ENCODE measurements at places on chromosomes 7 and 10.

GRCh38 chr7:47520406-47520805 is 61.5 kb downstream of the TNS3 start:
- DNase-seq, result no peak

- DNase-seq, result no peak
Measured at GRCh38 chr7:148986742-148987009, 41.6 kb downstream of the PDIA4 start.

DNA sequence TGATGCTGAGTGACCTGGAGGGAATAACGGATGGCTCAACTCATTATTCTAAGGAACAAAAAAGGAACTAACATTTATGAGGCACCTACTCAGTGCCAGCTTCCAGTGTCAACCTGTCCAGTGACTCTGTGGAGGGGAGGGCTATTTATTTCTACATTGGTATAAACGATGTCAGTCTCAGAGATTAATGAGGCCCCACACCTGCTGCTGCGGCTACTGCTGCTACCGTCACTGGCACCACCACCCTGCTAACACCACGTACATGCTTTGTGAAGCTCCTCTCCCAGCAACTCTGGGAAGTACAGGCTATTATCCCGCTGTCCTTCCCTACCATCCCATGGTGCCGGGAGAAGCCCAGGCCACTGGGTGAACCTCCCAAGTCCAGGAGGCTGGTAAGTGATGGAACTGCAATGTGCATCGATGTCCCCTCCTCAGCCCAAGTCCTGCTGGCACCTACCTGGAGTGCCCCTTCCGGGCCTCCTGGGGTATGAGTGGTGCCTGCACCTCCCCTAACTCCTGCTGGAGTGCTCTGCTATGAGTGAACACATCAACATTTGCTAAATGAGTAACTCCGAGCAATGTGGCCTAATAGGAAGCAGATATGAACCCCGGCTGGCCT is 101.5 kb downstream of the ARHGAP22 start:
- no peak for DNase-seq

GRCh38 chr7:106480616-106481031 is 180.3 kb downstream of the CCDC71L start:
- no peak for DNase-seq

DNA sequence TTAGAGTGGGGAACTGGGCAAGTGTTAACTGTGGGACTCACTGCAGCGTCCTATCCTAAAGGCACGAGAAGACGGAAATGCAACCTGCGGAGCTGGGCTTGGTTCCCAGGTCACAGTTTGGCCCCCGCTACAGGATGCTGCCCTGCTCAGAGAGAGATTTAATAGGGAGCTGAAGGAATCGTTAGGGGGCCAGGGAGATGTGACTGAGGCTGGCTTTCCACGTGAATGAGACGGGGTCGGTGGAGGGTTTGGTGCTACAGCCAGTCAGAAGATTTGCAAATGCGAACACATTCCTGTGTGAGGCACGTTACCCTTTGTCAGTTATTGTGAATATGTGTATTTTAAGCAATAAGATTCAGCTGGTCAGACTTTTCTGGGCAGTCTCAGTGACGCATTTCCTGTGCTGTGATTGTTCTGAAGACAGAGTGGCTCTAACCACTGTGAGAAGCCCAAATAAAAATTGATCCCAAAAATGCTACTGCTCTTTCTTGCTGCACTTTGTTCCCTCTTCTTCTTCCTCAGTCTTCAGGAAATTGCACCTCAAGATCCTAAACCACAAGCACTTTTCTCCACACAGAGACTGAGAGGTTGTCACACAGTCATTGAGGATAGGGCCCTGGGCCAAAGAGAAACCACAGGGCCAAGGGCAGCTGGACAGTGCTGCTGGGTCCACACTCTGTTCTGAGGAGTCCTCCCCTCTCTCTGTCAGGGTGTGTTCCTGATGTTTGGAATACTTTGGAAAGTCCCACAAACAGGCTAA is 21.2 kb downstream of the CYP17A1 start:
- no peak for DNase-seq

GRCh38 chr7:132300599-132301277 is 275.5 kb downstream of the PLXNA4 start:
- no peak for DNase-seq

GRCh38 chr10:89522463-89522862 is 12.9 kb downstream of the SLC16A12 start:
- no peak for DNase-seq

DNA sequence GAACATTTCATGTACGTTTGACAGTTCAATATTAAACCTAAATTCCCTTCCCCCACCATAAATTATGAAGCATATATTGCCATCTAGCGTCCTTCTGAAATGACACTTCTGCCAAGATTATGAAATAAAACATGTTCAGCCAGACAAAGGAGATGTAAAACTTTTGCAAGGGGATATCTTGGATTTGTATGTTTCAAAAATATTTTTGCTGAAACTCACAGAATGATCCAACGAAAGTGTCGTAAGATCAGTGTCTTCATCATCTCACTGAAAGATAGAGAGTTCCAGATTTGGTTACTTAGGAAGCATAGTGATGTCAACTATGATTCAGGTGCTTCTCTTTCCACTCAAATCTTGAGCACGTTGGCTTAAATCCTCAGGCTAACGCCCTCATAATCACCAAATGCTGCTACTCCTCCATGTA is 904.3 kb downstream of the XPNPEP1 start:
- no peak for DNase-seq

DNA sequence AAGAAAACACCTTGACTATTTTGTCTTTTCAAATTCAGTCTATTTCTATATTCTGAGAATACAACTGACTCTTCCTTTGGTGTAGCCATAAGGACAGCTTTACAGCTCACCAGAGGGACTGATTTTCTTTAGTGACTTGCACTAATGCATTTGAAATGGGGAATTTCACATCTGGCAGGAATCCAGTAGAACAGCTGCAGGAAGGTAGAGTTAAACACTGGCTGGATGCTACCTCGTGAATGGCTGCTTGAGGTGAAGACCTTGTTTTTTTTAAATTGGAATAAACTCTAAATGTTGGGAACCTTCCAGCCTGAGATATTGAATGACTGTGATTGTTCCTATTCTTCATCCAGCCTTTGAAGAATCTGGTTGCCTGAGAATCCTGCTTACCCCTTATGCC is 139.5 kb upstream of the STK17A start:
- no peak for DNase-seq

GRCh38 chr7:94052398-94053180 is 48.4 kb upstream of the BET1 start:
- no peak for DNase-seq

- DNase-seq, result no peak
Measured at GRCh38 chr7:66952343-66953043, 31.5 kb downstream of the TMEM248 start.

DNA sequence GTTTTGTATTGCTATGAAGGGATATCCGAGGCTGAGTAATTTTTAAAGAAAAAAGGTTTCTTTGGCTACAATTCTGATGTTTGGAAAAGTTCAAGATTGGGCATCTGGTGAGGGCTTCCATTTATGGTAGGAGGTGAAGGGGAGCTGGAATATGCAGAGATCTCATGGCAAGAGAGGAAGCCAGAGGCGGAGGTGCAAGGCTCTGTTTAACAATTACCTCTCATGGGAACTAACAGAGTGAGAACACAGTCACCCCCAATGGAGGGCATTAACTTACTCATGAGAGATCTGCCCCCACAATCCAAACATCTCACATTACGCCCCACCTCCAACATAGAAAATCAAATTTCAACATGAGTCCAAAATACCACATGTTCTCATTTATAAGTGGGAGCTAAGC is 62.0 kb downstream of the AKR1D1 start:
- no peak for DNase-seq

- DNase-seq, result no peak
Measured at GRCh38 chr10:12945690-12946359, 55.7 kb downstream of the CCDC3 start.

DNA sequence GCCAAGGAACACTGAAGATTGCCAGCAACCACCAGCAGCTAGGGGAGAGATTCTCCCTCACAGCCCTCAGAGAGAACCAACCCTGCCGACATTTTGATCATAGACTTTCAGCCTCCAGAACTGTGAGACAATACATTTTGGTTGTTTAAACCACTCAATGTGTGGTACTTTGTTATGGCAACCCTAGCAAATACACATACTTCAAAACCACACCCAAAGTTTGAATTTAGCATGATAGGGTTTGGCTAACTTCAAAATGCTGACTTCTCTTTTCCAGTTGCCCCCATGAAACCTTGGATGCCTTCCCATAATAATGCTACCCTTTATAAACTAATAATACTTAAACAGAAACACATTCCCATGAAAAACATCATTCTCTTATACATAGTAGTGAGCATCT is 149.8 kb downstream of the DGKI start:
- no peak for DNase-seq

- DNase-seq, result no peak
Measured at GRCh38 chr7:1087952-1088920, at the start of gene GPER1. Gene GPER1 (plus strand): TSS chr7:1088113. CDS start chr7:1091729, 3,616 bp downstream.

GRCh38 chr10:78004215-78005026 is 24.9 kb downstream of the POLR3A start:
- no peak for DNase-seq

- no peak for DNase-seq
Measured at GRCh38 chr7:24951441-24951980, 28.5 kb downstream of the OSBPL3 start.

- DNase-seq, result no peak
Measured at GRCh38 chr10:14773551-14774213, 1.0 kb downstream of the FAM107B start.

DNA sequence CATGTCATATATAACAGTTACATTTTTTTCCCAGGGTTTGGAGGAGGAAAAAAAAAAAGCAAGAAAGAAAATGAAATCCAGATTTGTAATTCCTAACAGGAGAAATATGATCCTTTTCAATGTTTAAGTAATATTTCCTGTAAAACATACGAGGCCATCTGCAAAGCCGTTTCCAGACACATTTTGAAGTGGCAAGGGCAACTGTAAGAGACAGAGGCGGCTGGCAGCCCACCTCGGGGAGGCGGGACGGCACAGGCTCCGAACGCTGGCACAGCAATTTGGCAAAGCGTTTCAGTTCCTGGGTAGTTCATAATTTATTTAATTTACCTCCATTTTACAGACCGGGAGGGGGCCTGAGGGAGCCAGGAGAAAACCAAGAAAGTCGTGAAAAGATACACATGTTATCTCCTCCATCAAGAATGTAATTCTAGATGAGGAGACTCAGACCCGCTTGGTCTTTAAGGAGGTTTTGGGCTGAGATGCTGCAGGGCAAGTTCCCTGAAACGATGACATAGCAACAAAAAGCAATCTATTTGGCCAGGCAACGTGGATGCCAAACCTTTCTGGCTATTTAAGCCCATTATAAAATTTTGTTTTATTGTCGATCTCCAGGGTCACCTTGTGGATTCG is 448.5 kb upstream of the MKI67 start:
- no peak for DNase-seq

- no peak for DNase-seq
Measured at GRCh38 chr7:80726666-80727065, 88.2 kb downstream of the CD36 start.

GRCh38 chr10:19546224-19546623 is 270.0 kb upstream of the PLXDC2 start:
- no peak for DNase-seq

GRCh38 chr10:78292250-78292981 is 258.8 kb downstream of the RPS24 start:
- no peak for DNase-seq

- no peak for DNase-seq
Measured at GRCh38 chr10:6162589-6163356, 40.0 kb upstream of the PFKFB3 start.

- DNase-seq, result no peak
Measured at GRCh38 chr10:109882251-109883057, 40.9 kb downstream of the XPNPEP1 start.

GRCh38 chr7:138105221-138105620 is 29.0 kb downstream of the AKR1D1 start:
- no peak for DNase-seq

- DNase-seq, result no peak
Measured at GRCh38 chr10:86210416-86210815, 156.2 kb downstream of the GRID1 start.

GRCh38 chr10:115985786-115986185 is 287.2 kb downstream of the GFRA1 start:
- DNase-seq, result no peak

- DNase-seq, result no peak
Measured at GRCh38 chr7:20696002-20696605, 80.6 kb downstream of the ABCB5 start.

Measured in activated T-cell treated with anti-CD3 and anti-CD28 coated beads for 1 hour (primary cell).